ENCODE measurements at places on chromosomes 6 and 20.
A peak's percentile ranks its signal among the peaks of the same experiment; 100 is the strongest.

DNA sequence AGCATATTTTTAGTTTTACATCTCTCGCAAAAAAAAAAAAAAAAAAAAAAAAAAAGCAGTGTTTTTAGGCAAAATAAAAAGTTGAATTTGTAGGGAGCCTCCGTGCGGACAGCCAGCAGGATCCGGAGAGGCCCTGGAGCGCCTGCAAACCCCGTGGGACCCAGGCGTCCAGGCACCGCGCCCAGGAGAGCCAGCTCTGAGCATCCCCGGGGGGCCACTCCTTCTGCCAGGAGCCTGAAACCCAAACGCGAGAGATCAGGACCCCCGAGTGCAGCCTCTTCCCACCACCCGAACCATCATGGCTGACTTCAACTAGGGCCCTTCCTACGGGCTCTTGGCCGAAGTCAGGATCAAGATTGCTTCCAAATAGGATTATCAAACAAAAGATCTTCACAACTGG lies 54.1 kb upstream of the LY86 start:
- DNase-seq = no peak

DNA sequence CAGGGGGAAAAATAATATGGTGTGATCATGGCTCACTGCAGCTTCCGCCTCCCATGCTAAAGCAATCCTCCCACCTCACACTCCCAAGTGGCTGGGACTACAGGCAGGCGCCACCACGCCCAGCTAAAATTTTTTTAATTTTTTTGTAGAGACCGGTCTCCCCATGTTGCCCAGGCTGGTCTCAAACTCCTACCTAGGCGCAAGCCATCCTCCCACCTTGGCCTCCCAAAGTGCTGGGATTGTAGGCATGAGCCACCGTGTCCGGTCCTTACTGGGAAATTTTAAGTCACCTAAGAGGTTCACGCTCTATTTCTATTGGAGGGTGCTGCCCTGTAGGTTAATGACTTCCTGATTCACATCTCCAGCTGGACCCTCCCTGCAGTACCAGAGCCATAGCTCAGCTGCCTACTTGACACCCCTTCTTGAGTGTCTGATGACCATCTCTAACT lies 626 bp upstream of the CDK5RAP1 start:
- DNase-seq = peak; percentile 18

- no peak for DNase-seq
These were observed 168.9 kb downstream of the ZMYND8 start for GRCh38 chr20:47187450-47188195.

GRCh38 chr6:16623731-16624130 lies 137.5 kb downstream of the ATXN1 start:
- peak; percentile 9 for DNase-seq

DNA sequence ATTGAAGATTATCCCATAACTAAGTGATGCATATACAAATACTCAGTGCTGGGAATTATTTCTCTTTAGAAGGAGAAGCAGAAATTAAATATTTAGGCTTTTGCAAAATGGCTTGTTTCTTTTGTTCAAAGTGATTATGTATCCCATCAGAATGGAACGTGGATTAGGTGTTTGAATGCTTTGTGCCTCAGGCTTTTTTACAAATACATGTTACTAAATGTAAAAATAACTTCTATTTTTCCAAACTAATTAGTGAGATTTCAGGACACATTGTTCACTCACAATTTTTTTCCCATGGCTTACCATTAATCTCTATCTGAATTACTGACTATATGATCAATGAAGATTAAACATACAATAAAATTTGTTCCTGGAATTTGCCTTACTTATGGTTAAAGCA lies 925.9 kb upstream of the CITED2 start:
- no peak for DNase-seq

DNA sequence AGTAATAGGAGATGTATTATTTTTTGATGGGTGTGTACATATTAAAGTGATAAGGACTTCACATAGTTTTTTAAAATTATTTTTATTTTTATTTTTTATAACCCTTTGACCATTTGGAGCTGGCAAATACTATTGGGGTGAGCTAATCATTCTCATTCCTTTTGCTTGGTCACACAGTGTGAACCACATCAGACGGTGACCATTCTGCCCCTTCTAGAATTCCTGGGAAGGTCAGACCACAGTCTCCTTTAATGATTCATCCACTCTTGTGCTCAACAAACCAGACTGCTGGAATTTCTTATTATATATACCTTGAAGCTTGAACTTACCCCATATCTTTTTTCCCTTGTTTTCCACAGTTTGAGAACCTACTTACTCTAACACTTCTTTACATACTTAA lies 23.9 kb upstream of the PRL start:
- DNase-seq = peak; percentile 82

- DNase-seq = no peak
These were observed 1.1 kb downstream of the DLK2 start for GRCh38 chr6:43454290-43454695.
